Upper lobe of right lung (tissue), 1 donor: ENCODE measurements at places on chromosomes 12 and 14. TPM values are rescaled to one million over a fixed set of nuclear protein-coding genes. Genes with fewer than 3 reads are reported as not detected.

DNA sequence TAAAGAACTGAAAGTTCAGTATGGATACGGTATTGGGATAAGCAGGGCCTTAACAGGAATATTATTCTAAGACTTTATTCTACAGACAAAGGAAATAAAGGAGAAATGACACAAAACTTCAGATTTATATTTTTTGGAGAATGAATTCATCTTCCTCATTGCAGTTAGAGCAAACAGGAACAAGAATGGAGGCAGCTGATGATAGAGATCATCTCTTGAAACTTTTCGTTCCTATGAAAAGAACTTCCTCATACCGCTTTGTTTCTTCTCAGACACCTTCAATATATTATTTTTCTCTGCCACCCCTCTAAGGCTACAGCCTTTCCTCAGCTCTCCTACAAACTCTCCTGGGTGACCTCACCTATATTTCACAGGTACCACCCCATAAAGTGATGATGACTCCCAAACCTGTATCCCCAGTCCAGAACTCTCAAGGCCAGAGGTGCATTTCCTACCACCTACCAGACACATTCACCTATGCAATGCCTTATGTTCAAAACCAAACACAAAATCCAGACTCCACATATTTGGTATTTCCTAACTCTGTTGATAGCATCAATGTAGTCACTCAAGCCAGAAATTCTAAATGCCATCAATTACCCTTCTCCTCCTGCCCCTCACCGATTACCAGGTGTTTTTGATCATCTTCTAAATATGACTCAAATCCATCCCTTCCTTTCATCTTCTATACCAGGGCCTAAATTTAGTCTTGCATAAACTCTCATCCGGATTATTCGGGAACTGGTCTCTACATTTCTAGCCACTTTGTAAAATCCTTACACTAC, 7.4 kb downstream of the MAP4K5 start:
- peaks cover 6% of the 10 kb centered on the region for H3K36me3 ChIP-seq
- H3K27me3 ChIP-seq, result no peaks in the 10 kb centered on the region
- H3K4me3 ChIP-seq, result no peak overlapping the region

DNA sequence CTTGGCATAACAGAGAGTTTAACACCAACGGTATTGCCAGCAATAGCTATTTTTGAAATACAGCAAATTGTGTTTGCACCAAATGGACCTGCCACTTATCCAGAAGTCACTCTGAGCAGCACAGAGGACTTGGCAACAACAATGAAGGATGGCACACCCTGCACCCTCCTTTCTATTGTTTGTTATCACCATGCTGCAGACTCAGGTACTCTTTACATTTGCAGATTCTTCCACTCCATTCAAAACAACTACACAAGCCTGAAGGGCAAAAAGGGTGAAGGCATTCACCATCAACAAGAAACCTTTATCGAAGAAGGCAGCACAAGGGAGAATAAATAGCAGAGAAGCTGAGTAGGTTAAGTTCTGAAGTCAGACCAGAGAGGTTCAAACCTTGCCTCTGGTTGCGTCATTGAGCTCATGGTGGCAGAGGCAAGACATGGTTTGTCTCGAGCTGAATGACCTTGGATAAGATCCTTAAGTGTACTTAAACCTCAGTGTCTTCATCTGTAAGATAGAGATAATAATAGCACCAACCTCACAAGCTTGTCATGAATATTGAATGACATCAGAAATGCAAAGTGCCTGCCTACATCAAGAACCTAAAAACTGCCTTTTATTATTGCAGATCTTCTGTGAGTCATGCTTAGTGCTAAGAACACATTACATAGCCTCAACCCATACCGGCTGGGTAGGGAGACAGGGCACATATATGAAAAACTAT, 1.4 kb upstream of the ACSM4 start:
- H3K36me3 ChIP-seq, result no peaks in the 10 kb centered on the region
- no peak overlapping the region for H3K4me3 ChIP-seq
- no peaks in the 10 kb centered on the region for H3K4me1 ChIP-seq
- DNase-seq, result no peak

DNA sequence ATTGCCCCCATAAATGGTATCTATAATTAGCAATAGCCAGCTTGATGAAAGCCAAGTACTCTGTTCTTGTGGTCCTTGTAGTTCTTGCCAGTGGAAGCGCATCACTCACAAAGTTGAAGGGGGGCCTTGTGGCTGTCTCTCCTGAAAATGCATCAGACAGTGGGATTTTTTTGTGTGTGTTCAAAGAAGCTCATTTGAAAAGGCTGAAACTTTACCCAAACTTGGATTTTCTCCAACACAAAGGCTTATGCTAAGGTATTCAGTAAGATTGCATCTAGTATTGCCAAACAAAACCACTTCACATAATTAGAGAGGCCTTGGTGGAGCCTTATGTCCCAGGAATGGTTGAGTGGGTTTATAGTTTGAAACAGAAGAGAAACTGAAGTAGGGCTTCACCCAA, 216.7 kb upstream of the TMTC1 start:
- H3K4me3 ChIP-seq, result no peak overlapping the region
- DNase-seq, result no peak
- no peaks in the 10 kb centered on the region for H3K4me1 ChIP-seq

GRCh38 chr14:86999036-86999435, 993.9 kb downstream of the GALC start:
- no peaks in the 10 kb centered on the region for H3K36me3 ChIP-seq
- no peak for DNase-seq
- H3K27ac ChIP-seq, result no peak overlapping the region

RERG gene
- total RNA-seq, result 19.6 TPM

DNA sequence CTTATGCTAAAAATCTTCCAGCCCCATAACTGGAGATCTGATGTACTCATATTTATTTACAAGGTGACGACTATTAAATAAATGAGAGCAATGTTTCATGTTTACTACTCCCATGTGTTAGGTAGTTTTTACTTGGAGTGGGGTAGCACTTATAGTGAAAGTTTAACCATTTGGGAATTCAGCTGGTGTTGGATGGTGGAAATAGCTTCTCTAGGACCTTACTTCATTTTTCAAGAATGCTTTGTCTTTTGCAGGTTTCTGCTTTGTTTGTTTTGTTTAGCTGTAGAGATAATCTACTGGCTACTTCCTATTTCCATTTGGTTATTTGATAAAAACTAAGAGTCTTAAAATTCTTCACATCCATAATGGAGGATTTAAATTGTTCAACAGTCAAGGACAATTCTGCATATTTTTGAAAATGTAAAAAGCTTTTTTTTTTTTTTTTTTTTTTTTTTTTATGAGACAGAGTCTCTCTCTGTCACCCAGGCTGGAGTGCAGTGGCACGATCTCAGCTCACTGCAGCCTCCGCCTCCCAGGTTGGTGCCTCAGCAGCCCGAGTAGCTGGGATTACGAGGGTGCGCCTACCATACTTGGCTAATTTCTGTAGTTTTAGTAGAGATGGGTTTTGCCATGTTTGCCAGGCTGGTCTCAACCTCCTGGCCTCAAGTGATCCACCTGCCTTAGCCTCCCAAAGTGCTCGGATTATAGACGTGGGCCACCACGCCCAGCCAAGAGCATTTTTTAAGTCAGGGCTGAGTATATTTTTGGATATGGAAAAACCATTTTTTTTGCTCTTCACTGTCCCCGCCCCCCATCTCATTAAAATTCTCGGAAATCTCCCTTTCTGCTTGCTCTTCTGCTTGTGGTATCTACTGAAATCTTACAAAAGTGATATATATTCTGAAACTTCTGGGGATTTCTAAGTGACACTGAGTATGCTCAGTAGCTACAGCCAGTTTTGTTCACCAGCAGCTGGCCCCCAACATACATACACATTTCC, 1.4 kb upstream of the ABCD2 start:
- H3K27me3 ChIP-seq, result no peaks in the 10 kb centered on the region
- H3K27ac ChIP-seq, result peak overlapping the region; percentile 69
- H3K36me3 ChIP-seq, result no peaks in the 10 kb centered on the region
- H3K4me3 ChIP-seq, result peak overlapping the region; percentile 62
- DNase-seq, result no peak
- H3K4me1 ChIP-seq, result no peaks in the 10 kb centered on the region

DNA sequence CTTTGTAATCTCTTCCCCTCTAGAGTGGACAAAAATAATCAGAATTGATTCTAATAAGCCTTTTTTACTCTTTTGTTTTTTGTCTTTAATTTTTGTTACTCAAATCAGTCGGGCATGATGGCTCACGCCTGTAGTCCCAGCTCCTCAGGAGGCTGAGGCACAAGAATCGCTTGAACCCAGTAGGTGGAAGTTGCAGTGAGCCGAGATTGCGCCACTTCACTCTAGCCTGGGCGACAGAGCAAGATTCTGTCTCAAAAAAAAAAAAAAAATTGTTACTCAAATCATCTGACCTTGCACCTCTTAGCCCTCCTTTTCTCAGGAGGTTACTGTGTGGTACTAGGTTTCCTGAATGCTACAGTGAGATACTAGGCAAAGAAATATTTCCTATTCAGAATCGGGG, 280.6 kb downstream of the PDZRN4 start:
- no peak overlapping the region for H3K4me3 ChIP-seq
- peak; percentile 65 for DNase-seq
- no peaks in the 10 kb centered on the region for H3K36me3 ChIP-seq
- H3K27me3 ChIP-seq, result no peaks in the 10 kb centered on the region

DNA sequence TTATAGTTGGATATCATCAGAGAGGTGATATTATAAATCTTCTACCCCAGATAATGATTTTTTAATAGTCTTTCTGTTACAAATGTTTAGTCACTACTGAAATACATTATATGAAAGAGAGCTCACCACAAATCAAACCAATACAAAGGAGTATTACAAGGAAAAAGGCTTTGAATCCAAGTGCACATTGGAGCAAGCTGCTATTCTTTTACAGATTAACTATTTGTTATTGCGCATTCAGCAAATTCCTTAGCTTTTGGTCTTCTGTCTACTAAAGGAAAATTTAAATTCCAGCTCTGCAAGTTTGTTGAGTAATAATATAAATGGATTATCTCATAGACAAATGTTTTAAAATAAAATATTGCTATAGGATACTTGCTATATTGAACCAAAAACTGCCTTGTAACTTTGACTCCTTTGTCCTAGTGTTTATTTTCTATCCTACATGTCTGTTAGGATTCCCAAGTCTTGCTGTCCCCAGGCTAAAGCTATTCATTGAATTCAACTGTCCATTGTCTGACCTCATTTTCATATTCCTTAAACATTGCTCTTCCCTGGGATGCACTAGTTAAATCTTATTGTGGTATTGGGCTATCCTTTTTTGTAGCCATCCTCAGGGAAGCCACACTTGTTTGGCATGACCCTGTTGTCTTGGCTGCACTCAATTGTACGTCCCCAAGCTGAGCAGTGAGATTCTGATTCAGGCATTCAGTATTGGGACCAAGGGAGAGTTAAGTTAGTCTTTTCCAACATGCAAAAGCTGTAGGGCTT, 41.5 kb downstream of the PDE3A start:
- DNase-seq, result no peak
- H3K4me3 ChIP-seq, result no peak overlapping the region
- no peaks in the 10 kb centered on the region for H3K27me3 ChIP-seq
- no peaks in the 10 kb centered on the region for H3K4me1 ChIP-seq
- no peak overlapping the region for H3K27ac ChIP-seq

- no peak for DNase-seq
- H3K36me3 ChIP-seq, result no peaks in the 10 kb centered on the region
- no peak overlapping the region for H3K27ac ChIP-seq
- no peaks in the 10 kb centered on the region for H3K4me1 ChIP-seq
- H3K4me3 ChIP-seq, result no peak overlapping the region
- peaks cover 6% of the 10 kb centered on the region for H3K27me3 ChIP-seq
Measured at GRCh38 chr14:104072586-104072985, 12.9 kb upstream of the ASPG start.

DNA sequence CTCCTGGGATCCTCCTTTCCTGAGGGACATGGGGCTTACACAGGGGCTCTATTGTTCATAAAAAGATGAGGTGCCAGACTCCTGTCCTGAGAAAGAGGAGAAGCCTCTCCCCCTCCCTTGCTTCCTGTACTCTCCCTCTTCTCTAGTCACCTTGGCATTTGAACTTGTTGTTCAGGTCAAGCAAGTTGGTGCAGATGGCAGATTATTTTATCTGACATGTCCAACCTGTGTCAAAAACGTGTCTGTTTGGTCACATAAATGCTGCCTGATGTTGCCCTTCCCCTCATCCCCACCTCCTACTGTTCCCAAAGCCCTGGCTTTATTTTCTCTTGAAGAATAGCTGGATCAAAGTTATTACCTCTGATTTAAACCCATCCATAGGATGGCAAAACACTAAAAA, 154.8 kb downstream of the TMX1 start:
- H3K4me3 ChIP-seq, result no peak overlapping the region
- peak overlapping the region; percentile 75 for H3K27ac ChIP-seq
- no peaks in the 10 kb centered on the region for H3K27me3 ChIP-seq
- peaks cover 19% of the 10 kb centered on the region for H3K4me1 ChIP-seq

DNA sequence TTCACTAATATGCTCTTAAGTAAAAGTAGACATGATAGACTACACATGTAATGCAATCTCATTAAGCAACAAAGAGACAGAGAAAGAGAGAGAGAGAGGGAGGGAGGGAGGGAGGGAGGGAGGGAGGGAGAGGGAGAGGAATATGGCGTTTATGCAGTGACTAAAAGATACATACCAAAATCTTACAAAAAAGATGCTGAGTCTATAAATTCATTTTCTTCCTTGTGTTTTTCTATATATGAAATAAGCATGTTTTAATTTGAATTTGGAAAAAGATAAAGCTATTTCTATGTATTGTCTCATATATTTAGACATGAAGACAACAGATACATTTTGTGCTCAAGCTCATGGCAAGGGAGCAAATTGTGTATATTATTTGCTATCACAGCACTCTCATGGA, 44.1 kb downstream of the LRFN5 start:
- no peaks in the 10 kb centered on the region for H3K4me1 ChIP-seq
- H3K4me3 ChIP-seq, result no peak overlapping the region
- H3K36me3 ChIP-seq, result no peaks in the 10 kb centered on the region
- H3K27ac ChIP-seq, result no peak overlapping the region
- no peaks in the 10 kb centered on the region for H3K27me3 ChIP-seq

KRT3 gene
- total RNA-seq, result not detected

DNA sequence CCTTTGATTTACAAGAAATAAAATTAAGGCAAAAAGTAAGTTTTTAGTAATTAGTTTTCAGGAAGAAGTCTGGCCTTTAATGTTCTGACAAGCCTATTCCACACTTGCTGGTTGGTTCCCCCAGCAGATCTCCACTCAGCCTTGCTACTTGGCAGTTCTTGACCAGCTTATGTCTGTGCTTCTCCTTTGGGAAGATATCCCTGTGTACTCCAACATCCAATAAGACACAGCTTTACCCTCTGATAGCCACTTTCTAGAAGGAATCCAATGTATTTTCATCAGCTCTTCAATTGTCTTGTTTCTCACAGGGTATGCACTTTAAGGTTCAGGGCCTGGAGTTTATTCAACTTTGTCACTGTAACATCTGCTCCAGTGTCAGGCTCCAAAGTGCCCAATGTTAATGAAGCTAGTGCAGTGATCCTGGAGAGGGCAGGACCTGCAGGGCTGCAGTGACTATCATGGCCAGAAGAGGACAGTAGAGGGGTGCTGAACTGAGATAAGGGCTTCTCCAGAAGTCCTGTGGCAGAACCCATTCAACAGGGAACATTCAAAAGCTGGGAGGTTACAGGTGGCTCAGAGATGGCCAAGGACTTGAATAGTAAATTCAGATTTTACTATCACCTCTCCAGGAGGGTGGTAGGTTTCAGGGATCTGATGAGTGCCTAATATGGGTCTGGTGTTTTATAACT, 22.9 kb downstream of the JKAMP start:
- no peak overlapping the region for H3K4me3 ChIP-seq
- no peak overlapping the region for H3K27ac ChIP-seq
